ENCODE measurements at places on chromosomes 13 and 19.
A peak's percentile ranks its signal among the peaks of the same experiment; 100 is the strongest.

GRCh38 chr13:71602344-71602743, 264.7 kb downstream of the DACH1 start:
- no peak for DNase-seq

- peak; percentile 79 for DNase-seq
Measured at GRCh38 chr19:56105090-56105701, 15.9 kb downstream of the ZNF787 start.

DNA sequence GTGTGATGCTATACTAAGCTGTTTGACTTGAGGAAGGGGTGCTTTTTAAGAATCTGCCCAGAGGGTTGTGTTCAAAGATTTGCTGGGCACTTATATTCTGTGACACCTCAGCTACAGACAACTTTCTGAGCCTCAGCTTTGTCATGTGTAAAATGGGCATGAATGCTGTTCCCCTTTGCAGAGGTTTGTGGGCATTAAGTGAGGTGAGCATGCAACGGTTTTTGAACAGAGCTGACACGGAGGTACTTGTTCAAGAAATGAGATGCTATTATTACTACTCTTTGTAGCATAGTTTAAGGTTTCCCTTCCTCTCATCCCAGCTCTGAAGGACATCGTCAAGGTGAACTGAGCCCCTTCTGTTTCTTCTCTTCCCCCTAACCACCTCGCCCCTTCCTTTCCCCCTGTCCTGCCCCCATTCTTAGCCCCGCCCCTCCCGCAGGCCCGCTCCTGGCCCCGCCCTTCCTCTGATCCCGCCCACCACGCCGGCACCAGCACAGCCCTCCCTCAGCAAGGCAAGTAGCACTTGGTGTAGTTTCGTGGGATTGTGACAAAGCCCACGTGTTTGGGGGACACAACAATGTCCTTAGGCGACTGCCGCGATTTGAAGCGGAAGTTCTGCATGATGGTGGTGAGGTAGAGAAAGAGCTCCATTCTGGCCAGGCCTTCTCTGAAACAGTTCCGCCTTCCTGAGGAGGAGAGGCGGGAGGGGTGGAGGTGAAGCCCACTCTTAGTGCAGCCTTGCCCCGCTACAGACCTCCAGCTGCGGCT, 26.1 kb upstream of the CYP2A7 start:
- DNase-seq, result peak; percentile 68

DNA sequence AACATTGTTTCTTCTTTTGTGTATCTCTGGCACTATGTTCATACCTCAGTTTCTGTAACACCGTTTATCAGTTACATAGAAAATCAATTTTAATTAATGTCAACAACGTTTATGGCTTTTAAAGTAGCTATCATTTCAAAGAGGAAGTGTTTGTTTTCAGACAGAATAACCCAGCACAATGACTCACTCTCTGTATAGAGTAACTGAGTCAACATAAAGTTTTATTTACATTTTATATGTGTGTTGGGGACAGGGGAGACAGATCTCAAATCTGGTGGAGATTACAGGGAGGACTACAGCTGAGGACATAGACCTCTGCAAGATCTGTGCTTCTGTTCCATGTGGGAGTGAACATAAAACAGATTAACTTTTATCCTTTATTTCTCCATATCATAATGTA, 2590.1 kb downstream of the PCDH9 start:
- no peak for DNase-seq

Data from sciatic nerve (tissue), 2 donors.